ENCODE measurements at places on chromosomes 4 and X.

DNA sequence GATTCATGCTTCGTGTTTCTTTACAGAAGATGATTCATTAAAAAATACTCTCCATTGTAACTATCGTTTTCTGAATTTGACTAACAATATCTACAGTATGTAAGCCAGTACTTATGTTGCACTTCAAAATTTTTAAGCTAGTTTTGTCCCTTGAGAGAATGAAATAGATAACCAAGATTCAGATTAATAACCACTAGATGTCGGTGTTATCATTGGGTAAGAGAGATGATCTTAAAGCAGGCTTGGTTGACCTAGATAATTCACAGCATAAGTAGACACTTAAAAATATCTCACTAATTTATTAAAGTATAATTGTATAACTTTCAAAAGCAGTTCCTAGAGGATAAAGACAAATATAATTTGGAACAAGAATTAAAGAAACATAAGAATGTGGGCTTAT, 430.9 kb downstream of the C4orf33 start:
- no peak for DNase-seq

GRCh38 chr4:81040012-81040659, 9.6 kb downstream of the BMP3 start:
- DNase-seq = no peak

GRCh38 chrX:70030301-70030767, 19.4 kb downstream of the AWAT2 start:
- no peak for DNase-seq

- no peak for DNase-seq
Observed at GRCh38 chr4:128630871-128631270, 178.6 kb upstream of the JADE1 start.

GRCh38 chr4:78432896-78433295, 118.7 kb upstream of the ANXA3 start:
- DNase-seq = no peak

DNA sequence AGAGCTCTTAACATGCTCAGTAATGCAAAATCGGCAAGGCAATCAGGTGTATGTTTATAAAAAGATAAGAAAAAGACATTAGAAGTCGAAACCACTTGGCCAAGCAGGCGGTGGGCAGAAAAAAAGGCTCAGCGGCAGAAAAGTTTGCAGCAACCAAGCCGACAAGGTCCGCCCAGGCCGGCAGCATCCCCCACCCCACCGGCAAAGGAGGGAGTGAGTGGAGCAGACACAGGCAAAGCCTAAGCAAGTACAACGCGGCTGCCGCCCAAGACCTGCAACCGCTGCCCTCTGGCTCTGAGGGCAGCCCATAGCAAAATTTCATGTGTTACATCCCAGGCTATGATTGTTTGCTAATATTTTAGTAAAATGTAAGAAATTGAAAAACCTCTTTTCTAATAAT, 125.4 kb upstream of the ZCCHC13 start:
- no peak for DNase-seq

DNA sequence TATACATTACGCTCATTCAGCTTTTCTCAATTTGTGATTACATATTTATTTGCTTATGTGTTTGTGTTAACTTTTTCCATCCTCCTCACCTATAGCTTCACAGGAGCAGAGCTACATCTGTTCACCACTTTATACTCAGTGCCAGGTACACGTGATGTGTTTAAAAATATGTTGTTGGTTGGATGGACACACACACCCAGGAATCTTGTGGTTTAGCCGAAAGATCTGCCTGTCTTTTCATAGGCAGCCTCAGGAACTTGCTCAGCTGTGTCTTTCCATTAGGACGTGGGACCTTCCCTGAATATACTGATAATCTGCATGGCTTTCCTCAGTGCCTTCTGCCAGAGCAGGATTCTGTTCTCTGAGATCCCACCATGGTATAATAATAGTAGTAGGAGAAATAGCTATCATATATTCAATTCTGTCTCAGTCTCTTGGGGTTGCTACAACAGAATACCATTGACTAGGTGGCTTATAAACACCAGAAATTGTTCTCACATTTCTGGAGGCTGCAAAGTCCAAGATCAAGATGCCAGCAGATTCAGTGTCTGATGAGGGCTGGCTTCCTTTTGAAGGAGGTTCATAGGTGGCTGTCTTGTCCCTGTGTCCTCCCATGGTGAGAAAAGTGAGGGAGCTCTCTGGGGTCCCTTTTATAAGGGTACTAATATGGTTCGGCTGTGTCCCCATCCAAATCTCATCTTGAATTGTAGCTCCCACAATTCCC, 50.0 kb upstream of the SOD3 start:
- DNase-seq = no peak

DNA sequence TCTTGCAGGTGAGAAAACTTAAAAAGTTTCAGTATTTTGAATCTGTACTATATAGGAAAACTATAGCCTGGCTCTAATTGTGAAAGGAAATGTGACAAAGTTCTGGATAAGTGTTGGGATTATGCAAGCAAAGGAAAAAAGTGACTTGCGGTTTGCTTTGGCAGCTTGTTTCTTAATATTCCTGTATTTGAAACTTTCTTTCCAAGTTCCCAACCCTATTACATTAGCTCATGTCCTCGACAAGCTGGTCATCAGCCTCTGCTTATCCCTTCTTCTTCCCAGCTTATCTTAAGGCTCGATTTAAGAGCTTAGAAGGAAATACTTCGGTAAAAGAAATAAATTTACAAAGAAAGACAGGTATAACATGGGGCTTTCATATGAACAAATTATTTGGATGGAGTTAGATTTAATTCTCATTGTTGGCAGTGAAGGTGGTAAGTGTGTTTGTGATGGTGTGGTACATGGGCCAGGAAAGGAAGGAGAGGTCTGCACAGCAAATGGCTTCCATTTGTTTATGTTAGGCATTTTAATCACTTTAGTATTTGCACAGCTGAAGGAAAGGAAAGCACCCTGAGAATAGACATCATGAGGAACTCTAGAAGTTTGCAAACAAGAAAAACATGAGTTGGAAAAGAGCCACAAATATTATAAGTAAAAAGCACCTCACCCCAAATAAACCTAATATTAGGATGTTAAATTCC, 5.1 kb upstream of the MYOZ2 start:
- no peak for DNase-seq

DNA sequence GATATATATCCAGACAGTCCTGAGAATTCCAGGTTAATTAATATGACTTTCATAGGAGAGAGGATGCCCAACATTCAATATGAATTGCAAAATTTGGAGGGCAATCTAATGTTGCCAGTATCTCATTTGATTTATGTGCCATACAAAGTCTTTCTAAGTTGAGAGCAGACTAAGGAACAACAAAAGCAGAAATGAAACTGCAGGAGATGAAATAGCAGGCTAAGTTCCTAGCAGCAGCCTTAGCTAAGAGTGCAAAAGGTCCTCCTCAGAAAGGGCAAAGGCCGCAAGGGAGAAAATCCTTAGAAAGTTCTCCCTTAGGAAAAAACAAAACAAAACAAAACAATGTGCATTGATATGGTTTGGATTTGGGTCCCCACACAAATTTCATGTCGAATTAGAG, 602.9 kb upstream of the HTR2C start:
- no peak for DNase-seq

DNA sequence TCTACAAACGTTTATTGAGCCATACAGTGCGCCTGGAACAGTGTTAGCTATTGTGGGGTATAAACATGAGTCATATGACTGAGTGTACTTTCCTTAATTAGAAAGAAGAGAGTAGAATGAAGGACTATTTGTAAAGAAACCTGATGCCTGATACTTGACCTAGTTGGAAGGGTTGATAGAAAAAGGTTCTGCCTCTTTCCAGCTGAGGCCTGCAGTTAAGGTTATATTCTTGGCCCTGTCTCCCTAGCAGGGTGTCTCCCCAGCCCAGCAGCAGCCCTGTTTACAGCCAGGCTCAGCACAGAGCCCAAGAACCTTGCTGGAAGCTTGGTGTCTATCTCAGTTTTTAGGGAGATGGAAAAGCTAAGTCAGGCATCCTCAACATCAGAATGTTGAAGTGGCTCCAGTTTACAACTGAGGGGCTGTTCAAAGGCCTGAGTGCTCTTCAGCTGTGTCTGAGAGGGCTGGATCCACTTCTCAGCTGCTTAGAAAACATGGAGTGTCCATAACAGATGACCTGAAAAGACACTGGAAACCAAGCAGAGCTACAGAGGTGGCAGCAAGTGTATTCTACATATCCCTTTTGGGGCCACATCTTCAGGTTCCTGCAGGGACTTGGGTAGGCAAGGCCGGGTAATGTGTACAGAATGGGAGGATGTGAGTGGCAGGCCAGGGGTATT, 21.6 kb downstream of the NYX start:
- DNase-seq = no peak

GRCh38 chr4:95363966-95364365, 184.8 kb downstream of the UNC5C start:
- no peak for DNase-seq

DNA sequence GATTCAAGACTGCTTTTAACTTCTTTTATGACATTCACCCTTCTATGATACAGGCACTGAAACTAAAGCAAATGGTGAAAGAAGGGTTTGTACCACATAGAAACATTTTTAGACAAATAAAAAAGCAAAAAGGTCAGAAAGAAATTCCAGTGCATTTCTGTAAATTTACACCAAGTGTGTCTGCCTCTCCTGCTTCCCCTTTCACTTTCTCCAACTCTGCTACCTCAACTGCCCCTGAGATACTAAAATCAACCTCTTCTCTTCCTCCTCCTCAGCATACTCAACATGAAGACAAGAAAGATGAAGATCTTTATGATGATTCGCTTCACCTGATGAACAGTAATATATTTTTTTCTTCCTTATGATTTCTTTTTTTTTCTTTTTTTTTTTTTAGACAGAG, 187.9 kb downstream of the LRBA start:
- no peak for DNase-seq

GRCh38 chrX:40120838-40121580, 23.3 kb upstream of the BCOR start:
- no peak for DNase-seq

- no peak for DNase-seq
Observed at GRCh38 chrX:71606536-71607216, 11.6 kb downstream of the CXCR3 start.

DNA sequence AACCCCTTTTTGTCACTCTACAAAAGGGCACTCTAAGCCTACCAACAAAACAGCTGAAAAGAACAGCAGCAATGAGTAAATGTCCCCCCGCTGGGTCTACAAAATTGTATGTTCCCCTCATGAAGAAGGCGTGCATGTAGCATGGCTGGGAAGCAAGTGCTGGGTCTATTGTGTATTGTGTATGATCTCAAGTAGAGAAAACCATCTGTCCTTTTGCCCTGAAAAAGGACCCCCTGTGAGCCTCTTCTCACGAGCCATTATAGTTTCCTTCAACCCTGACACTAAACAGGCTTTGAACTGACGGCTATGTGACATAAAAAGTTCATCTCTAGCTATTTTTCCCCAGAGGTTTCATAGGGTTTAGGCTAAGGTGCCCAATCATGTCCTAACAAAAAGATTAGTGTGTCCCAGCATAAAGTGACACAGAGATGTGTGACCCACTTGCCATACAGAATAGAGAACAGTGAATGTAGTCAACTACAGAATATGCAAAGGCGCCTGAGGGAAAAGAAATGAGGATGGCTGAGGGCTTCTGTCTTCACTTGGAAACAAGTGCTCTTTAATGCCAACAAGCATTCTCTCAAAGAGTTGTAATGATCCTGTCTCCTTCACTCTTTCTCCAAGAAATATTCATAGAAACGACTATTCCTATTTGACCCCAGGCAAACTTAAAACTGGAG, 27.3 kb downstream of the COL25A1 start:
- no peak for DNase-seq

- DNase-seq = no peak
Observed at GRCh38 chrX:15816438-15816809, 26.1 kb downstream of the ZRSR2 start.

GRCh38 chr4:127533028-127533700, 99.6 kb upstream of the INTU start:
- DNase-seq = no peak

DNA sequence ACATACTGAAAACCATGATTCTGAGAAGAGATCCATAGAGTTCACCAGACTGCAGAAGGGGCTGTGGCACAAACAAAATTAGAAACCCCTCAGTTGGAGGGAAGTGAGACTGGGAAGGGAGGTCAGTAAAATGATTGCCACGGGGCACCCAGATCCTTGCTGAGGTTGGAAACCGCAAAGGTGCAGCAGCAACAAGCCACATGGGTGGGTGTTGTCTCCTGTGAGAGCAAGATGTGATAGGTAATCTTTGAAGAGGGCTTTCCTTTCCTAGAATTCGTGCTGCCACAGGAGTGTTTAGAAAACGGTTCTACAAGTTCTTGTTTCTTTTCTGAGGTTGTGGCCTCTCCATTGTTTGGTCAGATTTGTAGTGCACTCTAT, 85.5 kb downstream of the NFKB1 start:
- no peak for DNase-seq

DNA sequence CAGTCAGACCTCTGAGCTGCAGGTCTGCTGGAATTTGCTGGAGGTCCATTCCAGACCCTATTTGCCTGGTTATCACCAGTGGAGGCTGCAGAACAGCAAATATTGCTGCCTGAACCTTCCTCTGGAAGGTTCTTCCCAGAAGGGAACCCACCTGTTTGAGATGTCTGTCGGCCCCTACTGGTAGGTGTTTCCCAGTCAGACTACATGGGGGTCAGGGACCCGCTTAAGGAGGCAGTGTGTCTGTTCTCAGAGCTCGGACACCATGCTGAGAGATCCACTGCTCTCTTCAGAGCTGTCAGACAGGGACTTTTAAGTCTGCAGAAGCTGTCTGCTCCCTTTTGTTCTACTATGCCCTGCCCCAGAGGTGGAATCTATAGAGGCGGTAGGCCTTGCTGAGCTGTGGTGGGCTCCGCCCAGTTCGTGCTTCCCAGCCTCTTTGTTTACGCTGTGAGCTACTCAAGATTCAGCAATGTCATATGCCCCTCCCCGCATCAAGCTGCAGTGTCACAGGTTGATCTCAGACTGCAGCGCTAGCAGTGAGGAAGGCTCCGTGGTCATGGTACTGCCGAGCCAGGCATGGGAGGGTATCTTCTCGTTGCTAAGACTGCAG, 44.1 kb upstream of the KDR start:
- no peak for DNase-seq

GRCh38 chr4:123449780-123450179, 53.2 kb downstream of the SPRY1 start:
- no peak for DNase-seq

GRCh38 chr4:69816236-69816635, 43.7 kb downstream of the SULT1E1 start:
- DNase-seq = no peak

GRCh38 chrX:8242431-8243020, 71.5 kb upstream of the VCX2 start:
- no peak for DNase-seq

GRCh38 chr4:16726368-16727050, 171.9 kb downstream of the LDB2 start:
- DNase-seq = no peak

DNA sequence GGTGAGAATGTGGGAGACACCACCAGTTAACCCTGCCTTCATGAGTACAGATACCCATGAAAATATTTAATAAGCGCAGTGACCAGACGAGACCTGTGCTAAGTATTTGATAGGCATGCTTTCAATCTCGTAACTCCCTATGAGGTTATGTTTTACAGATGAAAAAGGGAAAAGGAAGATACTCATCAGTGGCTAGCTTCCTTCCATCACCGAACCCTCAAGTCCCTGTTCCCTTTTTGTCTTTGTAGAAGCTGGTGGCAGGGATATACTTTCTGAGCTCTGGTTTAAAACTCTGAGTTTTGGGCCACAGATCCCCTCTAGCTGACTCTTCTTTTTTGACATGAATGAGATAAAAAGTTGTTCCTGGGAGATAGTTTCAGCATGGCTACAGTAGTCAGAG, 26.3 kb downstream of the AFF1 start:
- DNase-seq = no peak
